ENCODE measurements at places on chromosomes 5 and 9. TPM values are rescaled to one million over a fixed set of nuclear protein-coding genes. Genes with fewer than 3 reads are reported as not detected.

SEMA5A gene
- 49.0 TPM for polyA plus RNA-seq

PHF24 gene
- polyA plus RNA-seq, result not detected

RELL2 gene
- polyA plus RNA-seq, result 4.0 TPM

ANKRD55 gene
- polyA plus RNA-seq, result not detected

MSX2 gene
- 4.5 TPM for polyA plus RNA-seq

RXFP3 gene
- polyA plus RNA-seq, result not detected

QRFP gene
- not detected for polyA plus RNA-seq

All from fibroblast of lung (primary cell).